ENCODE measurements at places on chromosomes 7 and 10.

DNA sequence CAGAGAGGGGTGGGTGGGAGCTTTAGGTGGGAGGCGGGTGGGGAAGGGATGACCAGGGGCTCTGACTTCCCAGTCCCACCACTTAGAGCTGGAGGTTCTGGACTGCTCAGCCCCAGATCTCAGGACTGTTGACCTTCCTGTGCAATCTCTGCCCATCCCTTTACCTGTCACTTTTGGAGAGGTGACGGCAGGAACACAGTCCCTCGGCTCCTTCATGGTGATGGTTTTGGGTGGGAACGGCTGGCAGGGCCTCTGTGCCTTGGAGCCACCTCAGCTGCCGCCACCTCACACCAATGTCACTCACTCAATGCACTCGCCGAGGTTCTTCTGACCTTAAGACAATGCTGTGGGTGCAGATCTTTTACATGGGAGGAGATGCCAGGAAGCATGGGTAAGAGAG lies 49.0 kb downstream of the TMEM270 start:
- DNase-seq: no peak

DNA sequence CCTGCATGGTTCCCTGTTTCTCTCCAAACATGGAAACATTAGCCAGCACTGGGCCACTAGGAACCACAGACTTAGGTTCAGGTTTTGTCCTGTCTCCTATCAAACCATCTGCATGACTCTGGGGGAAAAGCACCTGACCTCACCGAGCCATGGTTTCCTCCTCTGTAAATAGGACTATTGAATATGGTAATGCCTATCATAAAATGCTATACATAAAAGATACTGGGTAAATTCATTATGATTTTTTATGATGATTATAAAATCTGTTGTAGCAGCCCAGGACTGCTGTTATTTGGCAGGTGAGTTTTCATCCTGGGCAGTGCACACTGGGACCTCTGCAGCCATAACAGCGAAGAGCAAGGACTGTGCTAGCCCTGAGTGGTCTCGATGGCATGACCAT lies 131.8 kb downstream of the SH3PXD2A start:
- DNase-seq: no peak

DNA sequence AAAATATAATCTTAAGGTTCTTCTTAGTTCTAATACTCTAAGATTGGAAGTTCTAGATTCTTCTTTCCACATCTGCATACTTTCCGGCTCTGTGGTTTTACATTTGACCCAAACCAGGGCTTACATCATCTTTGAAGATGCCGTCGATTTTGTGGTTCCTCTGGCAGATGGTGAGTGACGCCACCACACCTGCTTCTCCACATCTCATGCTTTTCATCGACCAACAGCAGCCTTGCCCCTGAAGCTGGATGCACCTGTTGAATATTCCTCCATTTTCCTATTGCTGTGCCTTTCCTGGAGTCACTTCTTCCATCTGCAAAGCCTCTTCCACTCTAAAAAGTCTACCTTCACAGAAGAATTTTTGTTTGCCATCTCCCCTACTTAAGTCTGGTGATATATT lies 121.3 kb downstream of the PRKCQ start:
- no peak for DNase-seq

GRCh38 chr7:37516664-37517063 lies 68.0 kb upstream of the ELMO1 start:
- DNase-seq: no peak

DNA sequence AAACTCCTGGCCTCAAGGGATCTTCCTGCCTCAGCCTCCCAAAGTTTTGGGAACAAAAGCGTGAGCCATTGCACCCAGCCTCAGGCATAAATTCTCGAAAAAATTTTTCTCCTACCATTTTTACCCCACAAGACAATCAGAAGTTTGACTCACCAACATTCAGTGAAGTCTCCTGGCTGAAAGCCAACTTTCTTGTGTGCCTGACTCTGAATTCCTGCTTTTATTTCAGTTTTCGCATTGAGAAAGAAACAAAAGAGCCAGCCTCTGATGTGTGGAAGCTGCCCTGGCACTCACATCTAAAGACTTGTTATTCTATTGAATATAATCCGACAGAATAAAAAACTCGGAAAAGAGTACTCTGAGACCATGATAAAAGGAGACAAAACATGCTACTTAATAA lies 402.9 kb downstream of the MAGI2 start:
- DNase-seq: peak; percentile 31

DNA sequence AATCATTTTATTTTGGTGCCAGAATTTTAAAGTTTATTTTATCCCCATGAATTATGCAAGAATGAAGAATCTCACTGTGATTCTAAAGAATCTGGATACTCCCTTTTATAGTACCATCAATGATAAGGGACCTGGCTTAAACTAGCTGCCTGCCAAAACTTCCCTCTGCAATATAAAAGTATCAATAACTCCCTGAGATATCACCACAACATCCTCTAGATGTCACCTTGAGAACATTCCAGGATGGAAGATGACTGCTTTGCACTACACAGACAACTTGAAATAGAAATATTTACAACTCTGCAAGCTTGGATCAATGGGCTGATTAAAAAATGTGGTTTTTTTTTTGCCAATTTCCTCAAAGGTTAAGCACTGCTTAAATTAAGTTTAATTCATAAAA lies 142.1 kb downstream of the SLC25A13 start:
- no peak for DNase-seq

DNA sequence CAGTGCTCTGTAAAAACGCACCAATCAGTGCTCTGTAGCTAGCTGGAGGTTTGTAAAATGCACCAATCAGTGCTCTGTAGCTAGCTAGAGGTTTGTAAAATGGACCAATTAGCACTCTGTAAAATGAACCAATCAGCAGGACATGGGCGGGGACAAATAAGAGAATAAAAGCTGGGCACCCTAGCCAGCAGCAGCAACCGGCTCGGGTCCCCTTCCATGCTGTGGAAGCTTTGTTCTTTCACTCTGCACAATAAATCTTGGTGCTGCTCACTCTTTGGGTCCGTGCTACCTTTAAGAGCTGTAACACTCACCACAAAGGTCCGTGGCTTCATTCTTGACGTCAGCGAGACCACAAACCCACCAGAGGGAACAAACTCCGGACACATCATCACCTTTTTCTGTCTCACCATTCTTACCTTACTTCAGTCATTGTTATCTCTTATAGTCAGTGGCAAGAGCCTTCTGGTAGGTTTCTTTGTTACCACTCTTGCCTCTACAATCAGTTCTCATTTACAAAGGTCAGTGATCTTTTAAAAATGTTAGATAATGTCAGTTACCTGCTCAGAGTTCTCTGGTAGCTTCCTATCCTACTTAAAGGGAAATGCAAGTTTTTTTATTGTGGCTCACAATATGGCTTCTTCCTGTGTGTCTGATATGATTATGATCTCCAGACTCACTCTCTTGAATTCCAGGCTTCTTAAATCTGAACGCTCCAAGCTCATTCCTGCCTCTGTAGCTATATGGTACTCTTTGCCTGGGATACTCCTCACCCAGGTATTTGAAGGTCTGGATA lies 4.5 kb downstream of the STAM start:
- no peak for DNase-seq

DNA sequence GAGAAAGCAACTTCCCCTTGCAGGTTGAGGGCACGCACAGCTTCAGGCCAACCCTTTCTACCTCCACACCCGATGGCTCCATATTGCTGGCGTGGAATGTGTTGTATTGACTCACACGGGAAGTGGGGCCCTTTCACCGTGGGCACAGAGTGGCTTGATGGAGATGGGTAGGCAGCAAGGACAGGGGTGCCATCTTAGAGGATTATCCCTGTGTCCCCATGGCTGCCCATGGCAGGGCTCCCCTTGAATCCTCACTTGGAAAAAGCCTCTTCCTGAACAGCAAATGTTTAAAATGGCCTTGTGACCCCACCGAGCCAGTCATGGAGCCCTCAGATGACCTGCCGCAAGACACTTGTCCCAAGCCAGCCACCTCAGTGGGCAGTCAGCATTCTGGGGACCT lies 31.2 kb downstream of the CXCL12 start:
- DNase-seq: no peak

DNA sequence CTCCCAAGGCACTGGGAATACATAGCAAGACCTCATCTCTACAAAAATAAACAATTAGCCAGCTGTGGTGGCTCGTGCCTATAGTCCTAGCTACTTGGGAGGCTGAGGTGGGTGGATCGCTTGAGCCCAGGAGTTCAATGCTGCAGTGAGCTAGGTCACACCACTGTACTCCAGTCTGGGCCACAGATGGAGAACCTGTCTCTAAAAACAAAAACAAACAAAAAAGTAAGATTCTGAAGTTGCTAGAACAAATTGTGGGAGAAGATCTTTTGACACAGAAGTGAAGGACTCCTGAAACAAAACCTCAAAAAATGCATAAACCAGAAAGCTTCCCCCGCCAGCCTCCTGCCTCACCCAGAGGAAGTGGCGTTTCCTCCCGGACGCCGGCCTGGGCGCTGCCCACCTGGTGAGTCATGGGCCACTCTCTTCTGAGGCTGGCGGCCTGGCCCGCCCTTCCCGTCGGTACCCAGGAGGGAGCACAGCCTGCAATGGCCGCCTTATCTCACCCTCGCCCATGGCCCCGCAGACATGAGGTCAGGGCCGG lies 25.4 kb upstream of the ELN start:
- DNase-seq: no peak

DNA sequence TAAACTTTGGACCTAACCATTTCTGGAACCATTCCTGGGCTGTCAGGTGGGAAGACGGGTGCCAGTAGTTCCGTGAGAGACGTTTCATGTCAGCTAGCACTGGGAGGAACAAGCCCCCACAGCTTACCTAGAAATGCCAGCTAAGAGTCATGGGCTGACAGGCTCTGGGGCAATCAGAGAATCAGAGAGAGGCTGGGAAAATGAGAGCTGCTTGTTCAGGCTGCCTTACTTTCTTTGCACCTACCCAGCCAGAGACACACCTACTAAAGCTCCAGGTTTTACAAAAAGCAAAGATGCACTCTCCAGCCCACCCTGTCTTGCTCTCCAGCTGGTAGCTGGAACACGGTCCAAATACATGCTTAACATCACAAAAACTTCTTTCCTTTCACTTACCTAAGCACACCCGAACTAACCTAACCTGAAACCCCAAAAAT lies 688 bp downstream of the PTN start:
- DNase-seq: peak; percentile 41

DNA sequence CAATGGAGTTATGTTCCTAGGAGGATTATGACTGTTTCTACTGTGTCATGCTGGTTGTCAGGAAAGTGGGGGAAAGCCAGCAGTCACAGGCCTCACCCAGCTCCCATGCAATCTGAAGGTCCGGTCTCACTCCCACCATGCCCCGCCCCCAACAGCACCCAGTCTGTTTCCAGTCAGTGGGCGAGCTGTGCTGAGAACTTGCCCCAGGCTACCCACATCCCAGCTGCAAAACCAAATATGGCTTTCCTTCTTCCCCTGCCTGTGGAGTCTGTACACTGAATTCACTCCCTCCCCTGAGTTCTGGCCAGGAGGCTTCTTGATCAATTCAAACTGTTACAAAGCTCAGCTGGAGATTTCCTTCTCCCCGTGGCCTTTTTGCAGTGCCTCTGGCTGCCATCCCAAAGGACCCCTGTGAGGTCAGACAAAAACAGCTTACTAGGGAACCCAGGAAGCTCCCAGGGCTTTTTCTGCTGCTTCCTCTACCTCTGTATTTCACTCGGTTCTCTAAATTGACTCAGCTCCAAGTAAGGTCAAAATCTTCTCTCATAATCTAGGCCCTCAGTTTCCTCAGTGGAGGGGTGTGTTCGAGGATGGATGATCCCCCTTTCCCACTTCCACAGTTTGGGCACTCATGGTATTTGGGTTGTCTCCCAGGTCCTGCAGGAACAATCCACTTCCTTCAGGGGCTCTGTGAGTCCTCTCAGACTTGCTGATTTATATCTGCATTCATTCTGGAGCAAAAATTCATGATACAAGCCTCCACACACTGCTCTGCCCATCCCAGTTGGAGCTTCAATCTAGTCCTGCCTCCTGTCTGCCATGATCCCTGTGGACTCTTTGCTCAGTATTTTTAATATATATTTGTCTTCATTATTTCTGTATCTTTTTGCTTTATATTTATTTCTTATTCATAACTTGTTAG lies 205.5 kb downstream of the SEMA3D start:
- DNase-seq: no peak
